ENCODE measurements at places on chromosomes 1 and 21. TPM values are rescaled to one million over a fixed set of nuclear protein-coding genes. Genes with fewer than 3 reads are reported as not detected.
A peak's percentile ranks its signal among the peaks of the same experiment; 100 is the strongest.

GRCh38 chr1:10484521-10484920, 9.8 kb downstream of the PEX14 start:
- DNase-seq = no peak

DNA sequence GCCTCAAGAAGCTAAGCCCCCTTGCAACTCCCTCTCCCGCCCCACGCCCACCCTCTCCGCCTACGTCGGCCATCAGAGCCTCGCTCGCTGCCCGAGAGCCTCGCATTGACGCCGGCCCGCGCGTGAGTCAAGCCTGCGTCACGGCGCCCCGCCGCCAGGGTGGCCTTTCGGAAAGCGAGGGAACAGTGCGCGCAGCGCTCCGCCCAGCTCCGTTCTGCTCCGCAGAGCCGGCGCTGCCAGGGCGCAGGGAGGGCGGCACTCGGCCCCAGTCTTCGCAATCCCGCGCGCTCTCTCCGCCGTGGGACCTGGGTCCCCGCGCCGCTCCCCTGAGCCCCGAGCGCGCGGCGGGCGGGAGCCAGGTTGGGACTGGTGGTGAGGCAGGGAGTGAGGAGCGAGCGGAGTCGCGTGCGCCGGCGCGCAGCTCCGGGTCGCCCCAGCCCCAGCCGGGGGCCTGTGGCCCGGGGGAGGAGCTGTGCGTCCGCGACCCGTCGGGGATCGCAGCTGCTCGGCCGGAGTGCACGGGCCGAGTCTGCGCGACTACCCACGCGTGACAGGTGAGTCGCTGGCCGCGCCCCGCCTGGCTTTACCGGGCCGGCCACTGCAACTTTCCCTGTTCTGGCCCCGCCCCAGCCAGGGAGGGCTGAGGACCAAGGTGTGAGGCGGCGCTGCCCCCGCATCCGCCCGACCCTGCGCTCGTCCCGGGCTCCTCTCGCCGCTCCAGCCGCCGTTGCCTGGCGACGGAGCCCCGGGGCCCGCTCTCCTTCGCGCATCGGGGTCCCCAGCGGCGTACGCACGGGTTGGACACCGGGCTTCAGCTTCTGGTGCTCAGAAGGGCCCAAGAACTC, at the start of gene SLC6A17:
Gene SLC6A17 (plus strand): TSS at position 165 of the 845 bp plus-strand sequence. CDS start 16,436 bp downstream, outside the sequence.
- DNase-seq = no peak

DNA sequence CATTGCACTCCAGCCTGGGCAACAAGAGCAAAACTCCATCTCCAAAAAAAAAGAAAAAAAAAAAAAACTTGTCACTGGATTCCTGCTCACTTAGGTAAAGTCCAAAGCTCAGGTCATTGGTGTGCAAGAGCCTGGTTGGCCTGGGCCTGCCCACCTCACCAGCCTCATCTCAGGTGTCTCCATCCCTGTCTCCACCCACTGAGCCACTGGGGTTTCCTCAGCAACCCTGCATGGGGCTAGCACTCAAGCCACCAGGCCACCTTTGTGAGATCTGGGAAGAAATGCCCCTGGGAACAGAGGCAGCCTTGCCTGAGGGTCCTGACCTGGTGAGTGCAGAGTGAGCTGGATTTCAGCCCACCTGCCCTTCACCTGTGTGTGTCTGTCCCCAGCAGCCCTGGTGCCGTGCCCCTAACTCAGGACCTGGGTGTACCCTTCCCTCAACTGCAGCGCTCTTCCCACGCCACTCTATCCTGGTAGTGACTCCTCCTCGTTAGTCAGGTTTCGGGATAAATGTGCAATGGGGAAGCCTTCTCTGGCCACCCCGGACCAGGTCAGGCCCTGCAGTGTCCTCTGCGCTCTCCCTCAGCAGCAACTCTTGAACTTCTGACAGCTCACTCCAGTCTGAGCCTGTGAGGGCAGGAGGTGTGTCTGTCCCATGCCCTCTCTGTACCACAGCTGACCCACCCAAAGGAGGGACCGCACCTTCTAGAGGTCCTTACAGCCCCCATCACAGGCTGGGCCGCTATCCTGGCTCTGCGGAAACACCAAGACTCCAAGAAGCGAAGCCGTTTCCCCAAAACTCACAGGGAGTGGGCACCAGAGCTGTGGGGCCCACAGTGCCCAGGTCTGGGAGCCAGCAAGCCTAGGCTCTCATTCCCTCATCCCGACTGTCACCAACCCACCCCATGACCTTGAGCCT, 3.3 kb downstream of the PDZK1IP1 start:
- DNase-seq = no peak

- DNase-seq = no peak
These were observed 11.8 kb downstream of the CHAF1B start for GRCh38 chr21:36396971-36397370.

DNA sequence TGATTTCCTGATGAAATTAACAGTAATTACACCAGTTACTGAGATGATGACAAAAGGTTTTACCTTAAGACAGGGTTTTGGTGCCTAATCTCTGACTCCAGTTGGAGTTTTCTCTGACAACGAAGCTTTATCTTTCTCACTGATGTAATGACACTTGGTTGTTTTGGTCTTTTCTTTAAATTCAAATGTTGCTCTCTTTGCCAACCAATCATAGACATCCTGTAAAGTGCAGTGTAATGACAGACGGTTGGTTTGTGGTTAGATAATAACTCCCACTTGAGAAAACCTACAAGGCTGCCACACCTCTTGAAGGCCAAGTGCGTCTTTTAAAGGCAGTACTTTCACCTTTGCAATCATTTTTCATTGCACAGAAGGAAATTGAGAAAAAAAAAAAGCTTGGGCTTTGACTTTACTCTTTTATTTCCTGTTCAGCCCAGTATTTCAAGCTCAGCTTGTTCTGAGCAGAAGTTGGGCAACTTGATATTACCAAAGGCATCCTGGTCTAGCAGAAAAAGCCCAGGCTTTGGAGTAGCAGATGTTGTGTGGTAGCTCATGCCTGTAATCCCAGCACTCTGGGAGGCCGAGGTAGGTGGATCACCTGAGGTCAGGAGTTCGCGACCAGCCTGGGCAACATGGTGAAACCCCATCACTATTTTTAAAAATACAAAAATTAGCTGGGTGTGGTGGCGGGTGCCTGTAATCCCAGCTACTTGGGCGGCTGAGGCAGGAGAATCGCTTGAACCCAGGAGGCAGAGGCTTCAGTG, 14.9 kb downstream of the PDIK1L start:
- DNase-seq = no peak

DNA sequence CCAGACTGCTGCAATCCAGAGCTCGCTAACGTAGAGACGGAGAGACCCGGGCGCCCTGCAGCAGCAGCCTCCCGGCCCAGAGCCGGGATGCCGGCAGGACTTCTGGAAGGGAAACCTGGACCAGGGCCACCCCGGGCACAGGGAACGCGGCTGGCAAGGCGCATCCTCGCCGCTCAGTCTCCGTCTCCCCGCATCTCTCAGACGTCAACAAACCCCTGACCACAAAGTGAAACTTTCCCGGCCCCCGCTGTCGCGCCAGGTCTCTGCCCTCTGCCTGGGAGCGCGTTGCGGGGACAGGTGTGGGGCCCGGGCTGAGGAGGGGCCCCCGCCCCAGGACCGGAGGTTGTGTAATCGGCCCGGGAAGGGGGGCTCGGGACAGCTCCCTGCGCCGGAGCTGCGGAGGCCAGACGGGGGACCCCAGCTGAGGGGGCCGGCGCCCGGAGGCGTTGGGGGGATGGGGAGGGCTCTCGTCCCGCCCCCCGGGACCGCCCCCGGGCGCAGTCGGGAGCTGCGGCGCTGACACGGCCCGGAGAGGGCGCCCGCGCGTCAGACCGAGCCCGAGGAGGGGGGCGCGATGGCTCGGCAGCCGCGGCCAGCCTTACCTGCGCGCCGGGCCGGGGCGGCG, 116.6 kb upstream of the HIVEP3 start:
- peak; percentile 77 for DNase-seq

DNA sequence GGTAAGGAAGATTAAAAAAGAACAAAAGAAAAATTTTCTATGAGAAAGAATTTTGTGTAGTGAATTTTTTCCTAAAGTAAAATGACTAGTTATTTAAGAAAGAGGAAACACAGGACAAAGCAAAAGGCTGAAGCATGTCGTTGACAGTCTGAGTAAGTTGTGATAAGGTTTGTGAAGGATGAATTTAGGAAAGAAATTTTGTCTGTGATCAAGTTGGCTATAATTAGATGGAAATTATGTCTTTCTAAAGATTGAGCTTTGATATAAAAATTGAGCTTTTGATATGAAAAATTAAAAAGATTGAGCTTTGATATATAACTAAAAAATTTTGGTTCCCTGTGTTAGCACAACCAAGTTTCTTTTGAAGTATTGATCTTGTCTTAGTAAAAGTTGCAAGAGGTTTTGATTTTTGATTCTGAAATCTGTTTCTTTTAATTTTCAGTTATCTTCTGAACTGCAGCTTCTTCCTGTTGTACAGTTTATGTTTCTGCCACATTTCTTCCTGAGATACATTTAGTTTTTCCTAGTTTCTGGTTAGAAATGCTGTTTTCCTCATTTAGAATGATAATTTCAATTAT, 101.7 kb upstream of the KIAA0040 start:
- DNase-seq = no peak

DNA sequence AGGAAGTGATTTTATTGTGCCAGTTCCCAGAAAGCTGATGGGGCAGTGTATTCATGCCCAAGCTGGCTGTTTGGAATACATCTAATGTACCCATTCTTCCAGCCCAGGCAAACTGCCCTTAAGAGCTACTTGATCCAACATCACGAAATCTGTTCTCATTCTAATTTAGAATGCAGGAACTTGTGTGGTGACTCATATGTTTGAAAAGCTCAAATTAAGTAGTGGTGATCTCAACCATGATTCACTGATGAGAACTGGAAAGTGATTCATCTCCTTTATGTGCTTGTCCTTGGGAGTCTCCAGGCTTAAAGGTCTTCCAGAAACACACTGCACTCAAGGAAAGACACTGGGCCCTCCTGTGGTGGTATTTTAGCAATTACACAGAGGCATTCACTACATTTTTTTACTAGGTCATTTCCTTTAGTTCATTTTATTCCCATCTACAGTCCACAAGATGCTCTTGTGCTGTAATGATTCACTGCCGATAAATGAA, 65.4 kb downstream of the RPE65 start:
- DNase-seq = no peak

- no peak for DNase-seq
These were observed 43.9 kb downstream of the GRHL3 start for GRCh38 chr1:24362982-24363614.

GRCh38 chr1:230031131-230031530, 35.9 kb upstream of the GALNT2 start:
- no peak for DNase-seq

- DNase-seq = no peak
These were observed 22.0 kb downstream of the TSPAN2 start for GRCh38 chr1:115067161-115067859.

DNA sequence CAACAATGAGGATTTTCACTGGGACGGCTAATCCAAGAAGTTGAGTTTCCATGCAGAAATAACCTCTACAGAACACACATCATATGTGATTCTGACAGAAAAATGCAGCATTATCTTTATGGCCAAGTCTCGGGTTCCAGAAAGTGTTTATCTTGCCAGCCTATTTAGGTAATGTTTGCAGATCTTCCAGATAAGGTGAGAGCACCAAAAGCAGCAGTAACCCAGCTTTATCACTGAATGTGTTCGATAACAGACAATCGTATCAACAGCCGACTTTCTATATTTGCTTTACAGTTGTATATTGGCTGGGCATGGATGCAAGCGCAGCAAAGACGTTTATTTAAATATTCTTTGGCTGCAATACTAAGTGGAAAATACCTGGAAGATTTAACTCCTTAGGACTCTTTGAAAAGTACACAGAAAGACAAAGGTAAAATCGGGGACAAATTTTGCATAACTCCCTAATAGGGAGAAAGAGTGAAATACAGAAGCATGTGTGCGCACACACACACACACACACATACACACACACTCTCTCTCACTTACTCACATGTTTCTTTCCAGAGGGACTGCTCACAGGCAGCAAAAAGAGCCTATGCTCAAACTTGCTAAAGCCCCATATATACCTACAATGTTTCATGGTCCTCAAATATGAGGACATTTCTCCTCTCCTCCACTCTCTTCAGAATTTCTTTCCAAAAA, 3.0 kb upstream of the CTSK start:
- no peak for DNase-seq

DNA sequence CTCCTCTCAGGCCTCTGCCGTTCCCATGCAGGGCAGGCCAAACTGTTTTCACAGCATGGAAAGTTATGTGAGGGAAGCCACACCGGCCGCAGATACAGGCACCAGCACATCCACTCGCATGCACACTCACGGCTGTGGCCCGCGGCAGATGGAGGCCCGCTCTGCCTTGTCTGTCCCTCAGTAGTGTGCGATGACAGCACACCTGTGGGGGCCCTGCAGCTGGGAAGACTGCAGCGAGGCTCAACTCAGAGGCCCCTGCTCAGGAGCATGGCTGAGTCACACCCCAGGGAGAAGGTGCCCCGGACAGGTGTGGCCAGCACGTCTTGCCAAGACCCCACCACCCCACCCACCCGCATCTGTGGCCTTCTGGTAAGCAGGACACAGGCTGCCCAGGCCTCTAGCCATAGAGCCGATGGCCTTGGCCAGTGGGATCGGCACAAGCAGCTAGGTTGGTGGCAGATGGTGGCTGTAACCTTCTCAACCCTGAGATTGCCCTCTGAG, 1.3 kb upstream of the UBE2J2 start:
- DNase-seq = no peak

- no peak for DNase-seq
These were observed 31.1 kb upstream of the DISP3 start for GRCh38 chr1:11447903-11448302.

- no peak for DNase-seq
These were observed 16.0 kb downstream of the DNAJC16 start for GRCh38 chr1:15542388-15543250.

Gene RORC
- 13.3 TPM for total RNA-seq

Gene S100A9
- total RNA-seq = 42.5 TPM

All from right lobe of liver (tissue), 6 donors.